Kasumi-1 (cell line): ENCODE measurements at places on chromosomes 4 and X.

DNA sequence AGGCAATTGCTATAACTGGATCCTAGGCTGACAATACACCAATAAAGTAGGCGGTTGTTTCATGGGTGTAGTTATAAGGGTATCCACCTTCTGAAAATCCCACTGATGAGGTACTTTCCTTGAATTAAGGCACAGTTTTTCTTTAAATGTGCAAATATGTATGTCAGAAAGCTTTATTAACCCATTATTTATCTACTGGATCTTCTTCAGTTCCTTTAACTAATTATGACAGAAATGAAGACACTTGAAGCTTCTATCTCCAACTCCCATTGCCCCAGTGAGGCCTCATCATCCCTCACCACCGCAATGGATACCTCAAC, 159.6 kb upstream of the KLF3 start:
- DNase-seq, result no peak

GRCh38 chr4:150983851-150984250, 31.2 kb downstream of the LRBA start:
- DNase-seq, result no peak

- peak; percentile 40 for DNase-seq
Observed at GRCh38 chr4:75672461-75673026, 667 bp downstream of the G3BP2 start.

DNA sequence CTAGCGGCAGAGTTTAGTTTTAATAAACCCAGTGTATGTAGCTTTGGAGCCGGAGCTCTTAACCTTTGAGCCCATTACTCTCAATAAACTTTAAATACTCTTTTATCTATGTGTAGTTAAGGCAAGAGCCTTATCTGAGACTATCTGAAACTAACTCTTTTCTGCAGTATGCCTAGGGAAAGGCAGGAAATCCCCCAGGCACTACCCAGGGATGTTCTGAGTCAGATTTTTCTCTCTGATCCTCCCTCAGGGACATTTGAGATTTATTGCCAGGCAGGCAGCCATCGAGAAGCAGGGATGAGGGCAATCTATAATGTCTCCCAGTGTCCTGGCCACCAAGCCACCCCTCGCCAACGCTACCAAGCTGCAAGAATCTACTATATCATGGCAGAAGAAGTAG, 39.1 kb downstream of the HEPH start:
- no peak for DNase-seq

- no peak for DNase-seq
Observed at GRCh38 chr4:45437381-45437780, 686.5 kb downstream of the GABRG1 start.

- peak; percentile 33 for DNase-seq
Observed at GRCh38 chrX:104668550-104668949, 102.6 kb downstream of the IL1RAPL2 start.

DNA sequence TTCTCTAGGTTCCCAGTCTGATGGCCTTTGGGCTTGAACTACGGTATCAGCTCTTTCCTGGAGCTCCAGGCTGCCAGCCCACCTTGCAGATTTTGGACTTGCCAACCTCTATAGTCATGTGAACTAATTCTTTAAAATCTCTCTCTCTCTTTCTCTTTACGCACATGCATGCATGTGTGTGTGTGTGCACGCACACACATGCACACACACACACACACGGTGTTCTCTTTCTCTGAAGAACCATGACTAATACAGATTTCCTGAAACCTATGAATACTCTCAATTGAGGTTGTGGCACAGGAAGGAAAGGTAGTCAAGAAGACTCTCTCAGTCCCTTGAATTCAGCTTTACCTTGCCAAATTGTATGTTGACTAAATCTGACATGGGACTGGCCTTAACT, 6.2 kb upstream of the ZCCHC13 start:
- DNase-seq, result no peak

DNA sequence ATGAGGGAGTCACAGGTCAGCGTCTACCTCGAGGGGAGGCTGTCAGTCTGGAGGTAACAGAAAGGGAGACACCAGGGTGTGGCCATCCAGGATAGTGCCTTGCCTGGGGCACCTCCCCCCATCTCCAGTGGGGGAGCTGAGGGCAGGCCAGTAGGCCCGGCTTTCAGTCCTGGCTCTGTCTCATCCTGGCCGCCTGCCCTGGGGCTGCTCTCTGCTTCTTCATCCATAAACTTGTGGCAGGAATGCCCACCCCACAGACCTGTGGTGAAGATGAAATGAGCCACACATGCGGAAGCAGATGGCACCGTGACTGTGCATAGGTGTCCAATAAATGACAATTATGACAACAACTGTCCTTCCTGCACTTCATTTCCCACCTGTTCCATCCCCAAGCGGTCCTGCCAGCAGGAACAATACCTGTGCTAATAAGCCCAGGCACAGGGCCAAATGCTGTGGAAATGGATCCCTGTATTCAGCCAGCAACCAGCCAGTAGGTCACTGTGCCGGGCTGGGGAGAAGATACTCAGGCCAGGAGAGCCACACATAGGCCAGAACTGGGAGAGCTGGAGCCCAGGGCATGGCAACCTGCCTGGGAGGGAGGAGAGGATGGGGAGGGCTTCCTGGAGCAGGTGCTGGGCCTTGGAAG, 30.2 kb downstream of the TRO start:
- DNase-seq, result no peak

- DNase-seq, result no peak
Observed at GRCh38 chr4:26993539-26993938, 132.9 kb downstream of the STIM2 start.

GRCh38 chr4:80839281-80839680, 191.2 kb upstream of the BMP3 start:
- DNase-seq, result no peak

DNA sequence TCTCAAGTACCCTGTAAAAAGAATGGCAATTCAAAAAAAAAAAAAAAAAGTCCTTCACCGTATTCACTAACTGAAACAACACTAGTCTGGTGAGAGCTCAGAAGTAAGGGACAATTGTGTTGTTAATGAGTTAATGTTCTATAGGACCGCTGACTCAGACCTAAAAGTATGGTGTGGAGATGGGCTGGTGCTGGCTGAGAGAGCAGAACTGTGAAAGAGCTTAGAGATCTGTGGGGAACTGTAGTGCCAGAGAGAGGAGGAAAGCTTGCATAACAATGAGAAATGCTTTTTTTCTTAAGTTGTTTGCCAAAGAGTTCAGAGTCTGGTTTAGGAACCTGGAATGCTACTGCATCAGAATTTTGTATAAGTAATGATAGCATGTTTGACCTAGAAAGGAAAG, 65.1 kb downstream of the LHFPL1 start:
- no peak for DNase-seq

- DNase-seq, result peak; percentile 35
Observed at GRCh38 chrX:65667503-65668376, at the start of gene MSN. Gene MSN (plus strand): TSS chrX:65667654. CDS start chrX:65667842, 188 bp downstream.

GRCh38 chr4:41525129-41525528, 12.8 kb upstream of the LIMCH1 start:
- no peak for DNase-seq

DNA sequence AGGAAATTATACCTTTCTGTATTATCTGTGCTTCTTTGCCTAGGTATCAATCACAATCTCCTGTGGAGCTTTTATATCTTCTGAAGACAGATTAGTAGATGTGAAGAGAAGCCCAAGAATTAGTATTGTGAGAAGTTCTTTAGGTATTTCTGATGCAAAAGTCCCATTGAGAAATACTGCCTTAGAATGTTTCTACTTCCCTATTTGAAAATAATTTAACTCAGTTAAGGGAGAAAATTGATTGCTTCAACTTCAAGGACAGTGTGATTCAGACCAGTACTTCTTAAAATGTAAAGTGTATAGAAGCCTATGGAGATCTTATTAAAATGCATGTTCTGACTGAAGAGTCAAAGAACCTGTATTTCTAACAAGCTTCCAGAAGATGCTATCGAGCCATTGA, 9.0 kb downstream of the EIF1AX start:
- DNase-seq, result no peak

- no peak for DNase-seq
Observed at GRCh38 chr4:111115881-111116280, 493.0 kb upstream of the PITX2 start.

DNA sequence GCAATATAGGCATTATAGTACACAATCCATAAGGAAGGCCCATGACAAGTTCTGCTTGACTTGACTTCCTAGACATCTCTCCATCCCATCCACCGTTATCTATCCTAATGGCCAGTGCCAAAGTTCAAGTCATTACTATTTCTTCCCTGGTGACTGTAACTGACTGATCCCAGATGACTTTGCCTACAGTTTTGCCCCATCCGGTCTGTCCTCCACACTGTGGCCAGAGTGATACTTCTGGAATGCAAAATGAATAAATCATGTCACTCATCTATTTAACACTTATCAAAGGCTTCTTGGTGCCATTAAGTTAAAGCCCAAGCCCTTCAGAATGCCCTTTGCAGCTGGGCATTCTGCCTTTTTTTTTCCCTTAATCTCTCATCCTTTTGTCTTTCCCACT, 130.8 kb downstream of the PPARGC1A start:
- DNase-seq, result no peak

- no peak for DNase-seq
Observed at GRCh38 chr4:26080870-26081628, 167.0 kb downstream of the SMIM20 start.

- DNase-seq, result no peak
Observed at GRCh38 chr4:119833611-119834010, 205.0 kb upstream of the PDE5A start.

DNA sequence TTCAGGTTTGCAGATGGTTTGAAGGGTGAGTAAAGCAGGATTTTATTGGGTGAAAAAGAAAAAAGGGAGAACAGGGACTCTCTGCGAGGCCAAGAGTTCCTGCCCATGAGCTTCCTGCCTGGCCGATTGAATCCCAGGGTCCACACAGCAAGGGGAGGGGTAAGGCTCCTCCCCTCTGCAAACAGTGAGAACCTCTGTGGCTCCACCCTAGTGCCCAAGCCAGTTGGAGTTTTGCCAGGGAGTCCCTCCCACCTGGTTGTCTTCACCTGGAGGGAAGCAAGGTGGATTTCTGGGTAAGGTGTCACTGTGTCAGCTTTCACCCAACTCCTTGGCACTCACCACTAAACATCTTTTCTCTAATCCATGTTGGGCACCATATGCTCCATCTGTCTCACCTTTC, 70.9 kb downstream of the PDHA2 start:
- DNase-seq, result no peak
